Fibroblast of skin of left biceps (primary cell): ENCODE measurements at places on chromosomes 4 and X.

GRCh38 chr4:26227601-26228229, 93.1 kb upstream of the RBPJ start:
- no peak for DNase-seq

DNA sequence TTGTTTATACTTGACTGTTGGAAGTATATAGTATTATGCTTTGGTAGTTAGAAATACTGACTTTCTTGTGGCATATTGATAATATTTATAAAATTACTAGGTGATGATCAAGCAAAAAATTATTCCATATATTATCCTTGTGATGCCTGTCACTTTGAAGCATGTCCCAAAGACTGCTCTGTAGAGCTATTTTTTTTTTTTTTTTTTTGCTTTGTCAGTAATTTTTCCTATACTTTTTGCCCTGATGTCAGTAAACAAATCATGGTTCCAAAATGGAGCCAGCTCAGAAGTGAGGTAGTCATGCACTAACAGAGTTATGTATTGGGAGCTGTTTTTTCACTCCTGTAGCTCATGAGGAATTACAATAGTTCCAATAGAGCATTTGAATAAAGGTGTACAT, 11.2 kb downstream of the WWC2 start:
- DNase-seq: no peak

GRCh38 chr4:25813448-25814106, 49.2 kb downstream of the SEL1L3 start:
- DNase-seq: peak; percentile 45

DNA sequence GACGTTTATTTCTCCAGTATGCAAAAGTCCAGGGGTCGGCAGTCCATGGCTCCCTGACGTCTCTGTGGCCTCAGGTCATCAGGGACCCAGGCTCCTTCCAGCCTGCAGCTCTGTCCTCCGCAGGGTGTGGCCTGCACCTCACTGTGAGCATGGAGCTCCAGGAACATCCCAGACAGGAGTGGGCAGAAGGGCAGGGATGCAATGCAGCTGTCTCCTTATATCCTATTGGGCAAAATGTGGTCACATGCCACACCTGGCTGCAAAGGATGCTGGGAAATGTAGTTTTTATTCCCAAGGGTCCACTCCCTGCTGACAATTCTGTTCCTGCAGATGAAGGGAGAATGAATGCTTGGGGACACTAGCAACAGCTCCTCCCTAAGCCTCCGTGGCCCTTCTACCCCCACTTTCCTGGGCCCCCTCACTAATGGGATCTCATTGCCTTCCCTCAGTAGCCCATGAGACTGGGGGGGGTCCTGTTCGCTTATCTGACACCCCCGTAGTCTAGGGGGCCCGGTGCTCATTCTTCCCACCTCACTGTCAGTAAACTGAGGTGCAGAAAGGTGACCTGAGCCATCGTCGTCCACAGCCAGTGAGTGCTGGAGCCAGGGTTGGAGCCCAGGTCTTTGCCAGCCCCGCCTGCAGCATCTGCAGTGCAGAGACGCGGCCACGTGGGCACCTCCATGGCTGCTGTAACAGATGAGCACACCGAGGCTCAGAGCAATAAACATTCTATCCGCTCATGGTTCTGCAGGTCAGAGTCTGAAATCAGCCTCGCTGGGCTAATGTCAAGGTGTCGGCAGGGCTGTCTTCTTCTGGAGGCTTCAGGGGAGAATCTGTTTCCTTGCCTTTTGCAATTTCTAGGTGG, 5.9 kb upstream of the GRPEL1 start:
- DNase-seq: no peak

DNA sequence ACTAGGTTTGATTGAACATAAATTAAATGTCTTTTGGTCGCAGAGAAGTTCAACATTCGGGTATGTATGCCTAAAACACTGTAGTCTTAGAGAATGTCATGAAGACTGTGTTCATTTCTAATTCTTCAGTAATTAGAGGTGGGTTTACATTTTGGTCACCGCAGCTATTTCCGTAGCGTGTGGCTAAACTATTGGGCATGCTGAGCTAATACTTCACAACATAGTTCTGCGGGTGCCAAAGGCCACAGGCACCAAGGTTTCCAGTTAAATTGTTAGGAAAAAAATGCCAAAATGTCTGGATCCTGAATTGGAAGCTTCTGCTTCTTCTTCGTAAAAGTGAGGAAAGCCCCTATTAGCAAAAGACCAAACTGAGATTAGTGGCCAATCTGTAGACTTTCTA, 25.1 kb downstream of the SMIM31 start:
- DNase-seq: no peak

DNA sequence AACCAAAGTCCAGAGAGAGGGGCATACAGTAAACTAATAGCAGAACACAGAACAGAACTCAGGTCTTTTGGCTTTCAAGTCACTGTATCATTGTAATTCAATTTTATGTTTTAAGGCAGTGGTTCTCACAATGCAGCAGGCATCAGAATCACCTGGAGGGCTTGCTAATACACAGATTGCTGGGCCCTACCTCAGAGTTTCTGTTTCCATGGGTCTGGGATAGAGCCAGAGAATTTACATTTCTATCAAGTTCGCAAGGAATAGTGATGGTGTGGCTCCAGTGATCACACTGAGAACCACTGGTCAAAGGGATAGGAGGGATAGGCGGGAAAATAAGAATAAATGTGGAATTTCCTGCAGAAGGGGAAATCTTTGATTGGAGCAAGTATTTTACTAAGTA, 36.7 kb downstream of the LANCL3 start:
- DNase-seq: no peak

DNA sequence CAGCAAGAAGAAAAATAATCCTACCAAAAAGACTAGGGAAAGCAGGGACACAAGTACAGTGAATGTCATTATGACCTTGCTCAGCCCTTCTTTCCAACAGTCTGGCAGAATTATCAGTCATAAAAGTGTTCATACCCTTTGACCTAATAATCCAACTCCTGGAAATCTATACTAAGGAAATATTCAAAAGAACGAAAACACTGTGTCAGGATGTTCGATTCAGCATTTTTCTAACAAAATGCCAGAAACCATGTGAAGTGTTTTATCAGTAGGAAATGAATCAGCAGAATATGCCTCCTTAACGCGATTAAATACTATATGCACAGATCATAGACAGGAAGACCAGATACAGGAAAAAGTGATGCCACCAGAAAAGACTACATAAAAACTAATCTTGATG, 16.2 kb upstream of the S100G start:
- DNase-seq: no peak

- DNase-seq: no peak
Observed at GRCh38 chrX:46554942-46555341, 9.7 kb upstream of the ZNF674 start.

DNA sequence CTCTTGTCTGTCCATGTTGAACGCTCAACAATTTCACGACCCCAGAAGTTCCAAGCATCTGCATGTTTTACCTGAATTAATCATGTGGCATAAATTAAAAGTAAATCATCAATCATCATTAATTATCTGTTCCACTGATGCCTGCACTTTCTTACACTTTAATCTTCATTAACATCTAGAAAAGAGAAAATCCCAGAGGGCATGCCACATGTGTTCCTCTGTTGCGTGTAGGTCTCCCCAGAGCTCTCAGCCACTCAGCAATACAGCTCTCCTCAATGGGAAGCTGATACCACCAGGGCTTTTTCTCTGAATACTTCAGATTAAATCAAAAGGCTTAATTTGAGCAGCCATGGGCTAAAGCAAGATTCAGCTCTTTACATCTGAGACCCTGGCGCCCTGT, 722.4 kb upstream of the TENM3 start:
- no peak for DNase-seq

DNA sequence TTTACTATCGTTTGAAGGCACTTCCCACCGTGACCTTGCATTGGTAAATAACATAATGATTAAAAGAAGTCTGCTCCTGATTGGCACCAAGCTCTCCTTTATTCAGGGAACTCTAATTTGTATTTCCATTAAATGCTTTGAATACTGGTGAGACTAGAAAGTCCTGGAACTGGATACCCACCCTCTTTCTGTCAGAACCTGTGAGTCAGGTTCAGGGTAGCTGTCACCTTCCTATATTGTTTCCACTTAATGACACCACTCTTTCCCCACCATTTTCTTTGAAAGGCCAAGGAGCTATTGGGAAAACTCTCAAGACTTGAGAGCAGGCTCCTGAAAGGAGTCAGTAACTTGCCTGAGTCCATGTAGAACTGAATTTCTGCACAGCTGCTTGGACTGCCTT, 55.9 kb upstream of the RASSF6 start:
- no peak for DNase-seq

GRCh38 chr4:114109776-114110175, 130.3 kb upstream of the ARSJ start:
- DNase-seq: no peak

DNA sequence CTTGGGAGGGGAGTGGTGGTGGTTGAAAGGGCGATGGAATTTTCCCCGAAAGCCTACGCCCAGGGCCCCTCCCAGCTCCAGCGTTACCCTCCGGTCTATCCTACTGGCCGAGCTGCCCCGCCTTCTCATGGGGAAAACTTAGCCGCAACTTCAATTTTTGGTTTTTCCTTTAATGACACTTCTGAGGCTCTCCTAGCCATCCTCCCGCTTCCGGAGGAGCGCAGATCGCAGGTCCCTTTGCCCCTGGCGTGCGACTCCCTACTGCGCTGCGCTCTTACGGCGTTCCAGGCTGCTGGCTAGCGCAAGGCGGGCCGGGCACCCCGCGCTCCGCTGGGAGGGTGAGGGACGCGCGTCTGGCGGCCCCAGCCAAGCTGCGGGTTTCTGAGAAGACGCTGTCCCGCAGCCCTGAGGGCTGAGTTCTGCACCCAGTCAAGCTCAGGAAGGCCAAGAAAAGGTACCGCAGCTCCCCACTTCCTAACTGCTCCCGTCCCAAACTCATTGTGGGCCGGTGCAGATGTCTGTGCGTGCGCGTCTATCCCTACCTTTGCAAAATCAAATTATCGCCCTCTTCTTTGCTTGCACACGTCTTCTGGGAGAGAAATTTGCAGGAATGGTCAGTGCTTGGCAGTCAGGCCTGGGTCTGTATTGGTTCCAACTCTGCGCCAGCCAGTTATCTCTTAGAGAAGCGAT, 533 bp downstream of the IL15 start:
- DNase-seq: no peak

DNA sequence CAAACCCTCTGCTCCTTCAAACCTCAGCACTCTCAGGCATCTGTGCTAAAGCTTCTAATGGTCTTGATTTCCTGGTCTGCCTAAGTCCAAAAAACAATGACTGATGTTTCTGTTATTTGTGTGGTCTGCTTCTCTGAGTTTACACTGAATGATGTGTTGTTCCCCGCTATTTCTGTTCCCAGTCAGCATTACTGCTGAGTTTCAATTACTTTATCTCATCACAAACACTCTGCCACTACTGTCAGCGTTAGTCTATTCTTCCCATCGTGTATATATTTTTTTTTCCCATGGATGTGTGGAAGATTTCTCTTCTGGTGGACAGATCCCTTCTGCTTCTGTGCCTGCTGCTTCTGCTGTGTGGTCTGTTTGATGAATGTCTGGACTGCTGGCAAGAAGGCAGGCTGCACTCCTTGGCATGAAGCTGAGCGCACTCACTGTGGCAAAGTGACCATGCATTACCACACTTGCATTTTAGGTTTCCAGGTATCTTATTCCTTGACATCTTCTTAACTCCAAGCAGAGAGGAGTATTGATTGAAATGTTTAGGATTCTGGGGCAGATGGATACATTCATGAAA, 106.9 kb upstream of the PAQR3 start:
- no peak for DNase-seq

DNA sequence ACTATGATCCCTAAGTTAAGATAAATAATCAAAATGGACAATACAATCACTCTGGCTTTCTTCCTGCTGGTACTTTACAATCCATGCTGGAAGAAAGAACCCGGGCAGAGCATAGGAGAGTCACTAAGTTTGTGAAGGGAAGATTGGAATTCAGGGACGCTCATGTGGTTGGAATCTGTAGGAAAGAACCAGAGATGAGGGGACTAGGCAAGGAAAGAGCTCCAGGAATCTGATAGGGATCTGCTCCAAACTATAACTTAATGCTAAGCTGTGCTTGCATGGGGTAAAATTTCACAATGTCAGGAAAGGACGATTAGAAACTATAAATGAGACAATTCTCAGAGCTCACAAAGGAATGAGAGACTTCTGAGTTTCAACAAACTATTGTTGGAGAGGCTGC, 167.5 kb downstream of the ADGRA3 start:
- DNase-seq: peak; percentile 50

DNA sequence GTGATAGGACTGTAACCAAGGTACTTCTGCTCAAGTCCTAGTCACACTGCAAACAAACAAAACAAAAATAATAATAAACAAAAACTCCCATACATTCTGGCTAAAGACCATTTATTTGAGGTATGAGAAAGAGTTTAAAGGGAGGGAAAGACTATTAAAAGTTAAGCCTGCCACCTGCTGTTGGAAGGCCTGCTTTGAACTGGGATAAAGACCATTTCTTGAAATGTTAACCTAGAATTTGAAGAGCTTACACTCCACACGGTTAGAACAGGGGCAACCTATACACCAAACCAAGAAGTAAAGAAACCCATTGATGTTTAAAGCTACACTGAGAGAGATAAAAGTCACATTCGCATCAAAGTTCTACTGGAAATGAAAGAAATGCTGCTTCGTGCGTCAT, 548.7 kb upstream of the DIPK2B start:
- DNase-seq: no peak

DNA sequence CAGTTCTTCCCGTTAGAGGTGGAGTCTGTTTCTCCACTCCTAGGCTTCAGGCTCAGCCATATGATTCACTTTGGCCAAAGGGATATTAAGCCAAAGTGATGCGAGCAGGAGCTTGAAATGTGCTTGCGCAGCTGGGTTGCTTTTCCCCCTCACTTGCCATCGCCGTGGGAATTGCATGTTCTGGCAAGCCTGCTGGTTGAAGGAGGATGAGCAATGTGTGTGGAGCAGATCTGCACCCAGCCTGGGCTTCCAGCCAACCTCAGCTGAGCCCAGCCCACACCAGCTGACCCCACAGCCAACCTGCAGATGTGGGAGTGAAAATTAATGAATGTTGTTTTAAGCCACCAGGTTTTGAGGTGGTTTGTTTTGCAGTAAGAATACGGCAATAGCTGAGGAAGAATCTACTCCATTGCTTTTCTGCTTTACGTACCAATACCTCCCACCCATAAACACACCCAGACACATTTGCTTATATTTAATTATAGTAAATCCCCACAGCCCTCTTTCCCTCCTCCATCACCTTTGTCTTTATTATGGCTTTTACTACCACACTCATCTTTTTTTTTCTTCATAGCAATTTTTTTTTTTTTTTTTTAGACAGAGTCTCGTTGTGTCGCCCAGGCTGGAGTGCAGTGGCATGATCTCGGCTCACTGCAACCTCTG, 132.8 kb upstream of the FUNDC1 start:
- peak; percentile 50 for DNase-seq

GRCh38 chr4:6278801-6279197, 9.1 kb downstream of the WFS1 start:
- DNase-seq: no peak

- DNase-seq: no peak
Observed at GRCh38 chr4:133624744-133625143, 475.6 kb downstream of the PCDH10 start.
